Stimulated activated naive CD8-positive, alpha-beta T cell treated with anti-CD3 and anti-CD28 coated beads, Interleukin-15, amount 100 ng/mL, for 72 hours (primary cell): ENCODE measurements at places on chromosomes 1 and 21.
A peak's percentile ranks its signal among the peaks of the same experiment; 100 is the strongest.

- no peak for DNase-seq
Measured at GRCh38 chr21:38054334-38054733, 138.1 kb upstream of the KCNJ6 start.

DNA sequence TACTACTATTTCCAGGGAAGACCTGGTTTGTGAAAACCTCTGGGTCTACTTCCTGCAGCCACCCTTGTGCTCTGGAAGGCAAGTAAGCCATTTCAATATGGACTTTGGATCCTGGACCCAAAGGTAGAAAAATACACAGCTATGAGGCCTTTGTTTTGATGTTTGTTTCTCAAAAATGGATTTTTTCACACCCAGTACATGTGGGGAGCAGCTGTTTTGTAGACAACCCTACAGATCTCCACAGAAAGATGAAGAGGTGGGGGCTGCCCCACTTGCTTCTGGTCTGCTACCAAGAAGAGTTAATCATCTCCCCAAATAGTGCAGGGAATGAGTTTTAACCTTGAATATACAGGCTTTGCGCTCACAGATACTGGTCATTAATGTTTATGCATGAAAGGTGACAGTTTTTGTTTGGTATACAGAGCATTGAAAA lies 29.2 kb downstream of the ZNF281 start:
- DNase-seq = no peak

DNA sequence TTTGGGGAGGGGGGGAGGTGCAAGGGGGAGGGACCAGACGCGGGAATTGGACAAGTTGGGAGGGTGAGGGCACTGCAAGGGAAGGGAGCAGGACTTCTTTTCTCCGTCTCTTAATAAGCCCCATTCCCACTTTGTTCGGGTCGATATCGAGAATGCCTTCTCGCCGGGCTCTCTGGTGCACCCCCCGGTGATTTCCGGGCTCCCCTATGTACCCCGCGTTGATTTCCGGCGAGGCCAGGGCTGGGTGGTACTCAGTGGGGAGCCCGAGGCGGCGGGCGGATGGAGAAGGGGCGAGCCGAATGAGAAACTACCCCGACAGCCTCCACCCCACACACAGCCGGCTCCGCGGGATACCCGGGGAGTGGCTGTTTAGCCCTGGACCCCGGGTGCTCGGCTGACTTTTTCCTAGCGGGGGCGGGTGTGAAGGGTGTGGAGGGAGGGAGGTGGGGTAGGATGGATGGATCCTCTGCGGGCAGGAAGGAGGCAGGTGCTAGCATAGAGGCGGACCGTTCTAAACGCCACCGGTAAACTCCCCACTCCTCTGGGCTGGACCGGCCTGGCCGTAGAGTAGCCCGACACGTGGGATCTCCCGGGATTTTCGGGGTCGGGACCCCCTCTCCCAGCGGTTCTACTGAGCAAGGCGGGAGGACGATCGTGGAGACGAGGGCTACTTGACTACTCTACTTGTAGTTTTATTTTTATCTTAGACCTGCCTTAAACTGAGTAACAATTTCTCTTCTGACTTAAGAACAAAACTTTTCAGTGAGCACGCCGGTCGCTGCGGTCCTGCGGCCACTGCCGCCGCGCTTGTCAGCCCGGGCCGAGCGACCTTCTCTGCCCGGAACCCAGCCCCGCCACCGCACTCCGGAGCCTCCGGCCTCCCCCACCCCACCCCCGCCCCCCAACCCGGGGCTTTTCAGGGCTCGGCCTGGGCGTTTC lies 1.0 kb downstream of the RNF220 start:
- DNase-seq = peak; percentile 49

DNA sequence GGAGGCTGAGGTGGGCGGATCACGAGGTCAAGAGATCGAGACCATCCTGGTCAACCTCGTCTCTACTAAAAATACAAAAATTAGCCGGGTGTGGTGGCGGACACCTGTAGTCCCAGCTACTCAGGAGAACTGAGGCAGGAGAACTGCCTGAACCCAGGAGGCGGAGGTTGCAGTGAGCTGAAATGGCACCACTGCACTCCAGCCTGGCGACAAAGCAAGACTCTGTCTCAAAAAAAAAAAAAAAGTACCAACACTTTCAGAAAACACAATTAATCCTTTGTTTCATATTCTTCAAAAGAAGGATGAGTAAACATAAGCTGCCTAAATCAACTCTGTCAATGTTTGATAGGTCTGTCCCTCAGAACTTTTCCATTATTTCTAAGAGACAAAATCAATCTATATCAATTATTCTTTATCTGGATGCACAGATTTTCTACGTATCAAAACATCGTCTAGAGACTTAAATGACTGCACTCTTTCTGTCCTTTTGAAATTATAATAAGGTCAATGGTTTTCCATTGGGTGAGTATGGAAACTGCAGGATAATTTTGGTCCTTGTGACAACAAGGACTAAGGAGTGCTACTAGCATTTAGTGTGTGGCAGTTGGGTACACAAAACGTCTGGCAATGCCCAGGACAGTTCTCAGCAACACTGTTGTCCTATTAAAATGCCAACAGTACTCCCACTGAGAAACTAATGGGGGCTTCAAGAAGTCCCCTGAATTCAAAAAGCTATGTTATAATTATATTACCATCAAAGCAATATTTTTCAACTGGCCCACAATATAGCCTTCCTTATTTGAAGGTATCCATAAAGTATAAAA lies 40.7 kb downstream of the LPGAT1 start:
- no peak for DNase-seq

GRCh38 chr1:44842862-44843655 lies at the start of gene PTCH2:
TSS of gene PTCH2 (minus strand) at chr1:44843253. CDS start at chr1:44842932, 321 bp downstream.
- DNase-seq = peak; percentile 33

DNA sequence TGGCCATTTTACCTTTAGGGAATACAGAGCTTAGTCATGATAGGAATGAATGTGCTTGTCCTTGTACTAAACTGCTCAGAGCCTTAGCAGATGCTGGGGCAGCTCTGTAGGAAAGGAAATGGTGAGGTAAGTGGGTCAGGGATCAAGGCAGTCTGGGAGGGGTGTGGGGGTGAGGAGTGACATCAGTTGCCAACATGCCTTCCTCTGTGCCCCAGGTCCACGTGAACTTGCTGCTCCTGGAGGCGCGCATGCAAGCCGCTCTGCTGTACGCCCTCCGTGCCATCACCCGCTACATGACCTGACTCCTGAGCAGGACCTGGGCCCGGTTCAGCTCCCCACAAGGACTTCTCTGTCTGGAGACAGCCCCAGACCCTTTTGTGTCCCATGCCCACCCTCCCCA lies 21.2 kb downstream of the SESN2 start:
- no peak for DNase-seq

DNA sequence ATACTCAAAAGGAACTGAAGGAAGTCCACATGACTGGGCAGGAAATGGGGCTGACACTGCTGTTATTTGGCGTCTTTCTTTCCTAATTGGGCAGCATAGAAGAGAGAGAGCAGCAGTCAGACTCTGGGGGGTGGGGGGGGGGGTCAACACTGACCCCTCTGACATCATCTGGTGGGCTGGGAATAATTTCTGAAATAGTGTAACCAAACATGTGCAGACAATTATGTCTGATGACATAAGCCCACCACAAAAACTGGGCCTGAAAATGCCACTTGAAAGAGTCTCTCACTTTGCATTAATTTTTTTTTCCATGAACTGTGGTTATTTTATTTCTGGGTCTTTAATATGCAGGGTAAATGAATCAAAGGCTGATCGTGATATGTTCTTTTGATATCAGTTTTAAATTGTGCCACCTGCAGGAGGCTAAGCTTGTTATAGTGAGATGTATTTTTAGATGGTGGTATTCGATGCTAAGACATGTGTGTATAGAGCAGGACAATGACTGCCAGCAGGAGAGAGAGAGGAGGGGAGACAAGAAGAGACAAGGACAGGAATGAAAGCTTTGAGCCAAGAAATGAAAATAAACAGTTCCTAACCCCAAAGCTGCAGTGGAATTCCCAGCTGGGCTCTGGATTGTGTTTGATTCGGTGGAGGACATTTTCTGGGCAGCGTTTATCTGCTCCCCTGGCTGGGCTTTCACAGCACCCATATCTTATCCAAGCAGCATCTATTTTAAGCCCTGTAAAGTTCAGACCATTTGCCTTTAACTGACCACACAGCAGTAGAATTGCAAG lies 264.7 kb downstream of the PBX1 start:
- no peak for DNase-seq

- DNase-seq = no peak
Measured at GRCh38 chr1:54651608-54652007, 10.0 kb downstream of the MROH7 start.

GRCh38 chr1:200415789-200416593 lies 6.2 kb upstream of the ZNF281 start:
- no peak for DNase-seq

GRCh38 chr1:29620631-29621030 lies 384.3 kb downstream of the PTPRU start:
- no peak for DNase-seq

DNA sequence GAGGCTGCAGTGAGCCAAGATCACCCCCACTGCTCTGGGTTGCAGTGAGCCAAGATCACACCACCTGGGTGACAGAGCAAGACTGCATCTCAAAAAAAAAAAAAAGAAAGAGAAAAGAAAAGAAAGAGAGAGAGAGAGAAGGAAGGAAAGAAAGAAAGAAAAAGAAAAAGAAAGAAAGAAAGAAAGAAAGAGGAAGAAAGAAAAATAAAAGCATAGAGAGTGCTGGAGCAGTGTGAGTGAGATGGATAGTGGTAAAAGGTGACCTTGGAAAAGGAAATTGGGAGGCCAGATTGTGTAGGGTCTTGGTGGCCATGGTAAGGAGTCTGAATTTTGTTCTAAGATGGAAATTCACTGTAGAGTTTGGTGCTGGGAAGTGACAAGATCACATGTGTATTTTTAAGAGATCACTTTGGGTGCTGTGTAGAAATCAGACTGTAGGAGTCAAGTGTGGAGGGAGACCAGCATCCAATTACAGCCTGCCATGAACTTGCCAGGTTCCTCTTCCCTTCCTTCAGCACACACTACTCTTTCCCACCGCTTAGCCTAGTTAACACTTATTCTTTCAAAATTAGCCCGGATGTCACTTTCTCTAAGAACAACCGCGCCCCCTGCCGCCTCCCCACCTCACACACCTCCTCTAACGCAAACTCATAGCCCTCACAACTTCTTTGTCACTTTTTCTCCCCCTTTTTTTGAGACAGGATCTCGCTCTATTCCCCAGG lies 17.9 kb downstream of the MTX1 start:
- DNase-seq = no peak

DNA sequence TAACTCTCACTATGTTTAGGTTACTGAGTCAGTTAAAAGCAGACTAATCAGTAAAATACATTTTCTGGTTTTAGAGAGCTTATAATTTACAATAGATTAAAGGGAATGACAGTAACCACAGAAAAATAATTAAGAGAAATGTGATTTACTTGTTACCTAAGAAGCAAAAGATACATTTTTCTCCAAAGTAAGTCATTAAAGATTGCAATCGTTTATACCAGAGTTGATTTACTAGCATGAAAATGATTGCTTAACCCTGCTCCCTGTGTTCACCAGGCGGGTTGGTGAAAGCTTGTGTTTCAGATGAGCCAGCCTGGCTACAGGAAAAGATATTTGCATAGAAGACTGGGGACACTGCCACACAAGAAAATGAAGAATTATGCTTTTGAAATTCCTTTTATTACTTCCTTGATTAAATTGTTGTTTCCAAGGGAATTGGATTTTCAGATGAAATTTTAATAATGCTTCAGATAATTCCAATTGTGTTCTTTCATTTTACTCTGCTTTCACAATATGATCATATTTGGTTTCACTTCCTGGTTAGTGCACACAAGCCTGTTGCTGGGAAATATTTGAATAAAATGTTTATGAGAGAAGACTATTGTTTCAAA lies 27.9 kb downstream of the LRRC8B start:
- no peak for DNase-seq

DNA sequence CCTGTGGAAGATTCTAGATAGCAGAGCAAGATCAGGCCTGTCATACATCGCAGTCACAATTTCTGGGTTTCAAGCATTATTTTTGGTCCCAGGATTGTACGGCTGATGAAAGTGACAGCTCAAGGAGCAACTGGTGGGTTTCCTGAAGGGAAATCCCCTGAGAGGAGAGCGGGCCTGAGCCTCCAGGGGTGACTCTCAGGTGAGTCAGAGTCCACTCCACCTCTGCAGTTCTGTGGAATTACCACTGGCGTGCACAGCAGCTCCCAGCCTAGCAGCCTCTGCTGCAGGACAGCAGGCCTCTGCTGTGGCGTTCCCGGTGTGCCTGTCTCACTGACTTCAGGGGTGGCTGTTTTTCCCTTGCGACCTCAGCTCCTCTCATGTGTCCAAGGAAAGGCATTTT lies 24.4 kb downstream of the SLC66A1 start:
- DNase-seq = no peak

DNA sequence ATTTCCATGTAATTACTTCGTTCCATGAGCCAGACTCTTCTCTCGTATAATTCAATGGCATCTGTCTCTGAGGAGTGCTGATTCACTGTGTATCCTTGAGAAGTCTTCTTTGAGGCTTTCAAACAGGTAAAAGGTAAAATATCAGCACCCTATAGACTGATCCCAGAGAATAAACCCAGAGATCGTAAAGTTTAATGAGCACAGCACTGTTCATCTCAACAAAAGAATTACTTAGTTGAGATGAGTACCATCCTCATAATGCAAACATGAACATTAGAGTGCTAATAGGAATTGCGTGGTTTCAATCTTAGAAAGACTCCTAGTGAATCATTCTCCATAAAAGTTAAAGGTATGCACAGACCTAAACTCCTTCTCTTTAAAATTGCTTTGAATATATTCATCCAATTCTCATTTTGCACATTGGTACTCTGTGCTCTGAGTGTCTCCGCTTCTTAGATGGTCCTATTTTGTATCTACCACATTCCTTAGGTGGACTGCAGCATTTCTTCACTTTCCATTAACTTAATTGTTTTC lies 97.2 kb downstream of the TBX15 start:
- DNase-seq = no peak
